ENCODE measurements at places on chromosomes 3 and 15.

GRCh38 chr3:157930000-157930780 lies 176.0 kb downstream of the SHOX2 start:
- no peak for DNase-seq

DNA sequence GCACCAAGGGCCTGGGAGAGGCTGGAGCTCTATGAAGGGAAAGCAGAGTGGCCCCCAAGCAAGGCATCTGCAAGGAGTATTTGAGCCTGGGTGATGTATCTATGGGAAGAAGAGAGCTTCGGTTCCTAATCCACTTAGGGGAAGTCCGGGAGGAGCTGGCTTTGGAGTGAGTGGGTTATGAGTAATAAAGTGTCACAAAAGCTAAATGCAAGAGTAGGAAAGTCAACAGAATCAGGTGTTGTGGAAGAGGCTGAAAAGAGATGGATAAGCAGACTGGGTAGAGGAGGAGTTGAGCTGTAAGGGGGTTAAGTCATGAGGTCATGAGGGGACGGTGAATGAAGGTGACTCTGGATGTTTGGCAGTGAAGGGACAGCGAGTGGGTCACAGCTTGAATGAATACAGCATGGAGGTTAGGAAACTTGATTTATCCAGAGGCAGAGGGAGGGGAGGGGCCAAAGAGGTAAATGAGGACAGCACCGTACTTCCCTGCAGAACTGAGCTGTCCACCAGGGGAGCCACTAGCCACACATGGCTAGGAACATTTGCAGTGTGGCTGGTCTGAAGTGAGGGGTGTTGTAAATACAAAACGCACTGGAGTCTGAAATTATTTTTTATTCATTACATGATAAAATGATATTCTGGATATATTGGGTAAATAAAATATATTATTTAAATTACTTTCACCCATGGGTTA lies 83.3 kb downstream of the ADCY5 start:
- peak; percentile 22 for DNase-seq

- DNase-seq, result no peak
These were observed 63.1 kb upstream of the FBN1 start for GRCh38 chr15:48708641-48709040.

DNA sequence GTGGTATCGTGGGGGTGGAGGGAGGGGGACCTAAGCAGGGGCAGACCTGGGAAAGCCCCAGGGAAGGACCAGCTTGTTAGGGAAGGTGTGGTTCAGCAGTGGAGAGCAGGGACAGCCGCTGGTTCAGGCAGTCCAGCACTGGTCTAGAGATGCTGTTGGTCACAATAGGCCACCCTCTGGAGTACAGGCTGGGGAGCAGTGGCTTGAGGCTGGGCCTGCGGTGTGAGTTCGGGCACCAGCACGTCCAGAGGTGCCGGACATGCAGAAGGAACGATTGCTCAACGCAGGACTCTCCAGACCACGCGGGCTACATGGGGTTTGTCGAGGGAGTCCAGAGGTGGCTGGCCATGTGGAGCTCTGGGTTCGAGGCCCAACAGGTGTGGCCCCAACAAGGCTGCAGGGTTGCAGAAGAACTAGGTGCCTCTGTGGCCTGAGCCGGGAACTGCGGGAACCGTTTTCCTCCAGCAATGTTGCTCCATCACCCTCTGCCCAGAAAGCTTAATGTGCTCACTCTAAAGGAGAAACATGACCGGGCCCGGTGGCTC lies 143.9 kb downstream of the APBA2 start:
- DNase-seq, result no peak

DNA sequence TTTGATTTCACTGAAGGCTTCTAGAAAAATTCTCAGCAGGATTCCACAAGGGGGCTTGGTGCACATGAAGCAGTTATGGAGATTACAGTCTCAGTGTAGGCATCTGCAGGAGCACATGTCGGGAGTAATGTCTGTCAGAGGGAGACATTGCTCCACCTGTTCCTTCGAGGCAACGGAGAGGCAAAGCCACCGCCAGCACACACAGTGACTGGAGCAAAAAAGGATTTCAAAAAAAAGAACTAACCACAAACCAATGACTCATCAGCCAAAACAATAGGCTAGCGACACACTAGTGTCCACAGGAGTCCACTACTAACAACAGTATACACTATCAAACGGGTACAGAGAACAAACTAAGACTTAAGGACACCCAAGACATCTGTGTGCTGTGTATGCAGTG lies 68.9 kb downstream of the NPTN start:
- DNase-seq, result peak; percentile 90

GRCh38 chr3:62378921-62379320 lies 5.6 kb upstream of the FEZF2 start:
- no peak for DNase-seq

GRCh38 chr3:23254835-23255234 lies 51.7 kb downstream of the UBE2E2 start:
- DNase-seq, result peak; percentile 30

DNA sequence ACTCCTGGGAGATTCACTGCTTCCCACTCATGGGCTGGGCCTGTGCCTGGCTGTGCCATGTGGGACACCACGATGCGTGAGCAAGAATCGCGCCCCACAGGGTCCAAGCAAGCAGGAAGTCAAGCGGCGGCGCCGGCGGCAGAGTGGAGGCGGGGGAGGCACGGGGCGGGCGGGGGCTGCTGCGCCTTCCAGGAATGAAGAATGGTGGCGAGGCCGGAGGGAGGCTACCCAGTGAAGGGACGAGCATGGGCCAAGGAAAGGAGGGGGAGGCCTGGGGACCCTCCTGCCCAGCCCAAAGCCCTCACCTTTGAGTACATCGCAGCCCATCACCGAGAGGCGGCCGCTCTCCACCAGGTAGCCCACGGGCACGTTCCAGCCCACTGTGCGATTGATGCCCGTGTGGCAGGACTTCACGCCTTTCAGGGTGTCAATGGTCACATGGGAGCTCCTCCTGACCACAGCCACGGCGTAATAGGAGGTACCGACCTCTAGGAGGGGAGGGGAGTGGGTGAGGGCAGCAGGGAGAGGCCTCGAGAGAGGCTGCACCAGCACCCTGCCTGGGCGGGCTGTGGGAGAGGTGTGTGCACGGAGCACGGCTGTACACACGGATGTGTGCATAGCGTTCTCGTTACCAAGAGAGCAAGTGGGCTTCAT lies 5.5 kb downstream of the MELTF start:
- DNase-seq, result peak; percentile 49
